Renal cortical epithelial cell (primary cell): ENCODE measurements at places on chromosomes 16 and 17.

DNA sequence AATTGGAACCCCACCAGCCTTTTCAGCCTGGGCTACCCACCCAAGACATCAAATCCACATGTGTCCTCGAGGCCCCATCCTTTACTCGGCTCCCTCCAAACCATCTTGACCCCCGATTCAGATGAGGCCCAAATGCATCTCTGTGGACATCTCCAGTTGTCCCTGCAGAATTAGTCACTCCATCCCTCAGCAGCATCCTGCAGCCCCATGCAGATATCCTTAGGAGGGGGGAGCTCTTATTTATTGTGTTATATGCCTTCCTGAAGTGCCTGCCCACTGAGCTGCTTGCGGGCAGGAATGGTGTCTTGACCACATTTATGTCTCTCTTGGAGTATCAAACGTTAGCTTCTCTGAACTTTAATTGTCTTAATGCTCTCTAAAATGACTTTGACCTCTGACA lies 15.6 kb downstream of the CDK5RAP3 start:
- no peak for DNase-seq

DNA sequence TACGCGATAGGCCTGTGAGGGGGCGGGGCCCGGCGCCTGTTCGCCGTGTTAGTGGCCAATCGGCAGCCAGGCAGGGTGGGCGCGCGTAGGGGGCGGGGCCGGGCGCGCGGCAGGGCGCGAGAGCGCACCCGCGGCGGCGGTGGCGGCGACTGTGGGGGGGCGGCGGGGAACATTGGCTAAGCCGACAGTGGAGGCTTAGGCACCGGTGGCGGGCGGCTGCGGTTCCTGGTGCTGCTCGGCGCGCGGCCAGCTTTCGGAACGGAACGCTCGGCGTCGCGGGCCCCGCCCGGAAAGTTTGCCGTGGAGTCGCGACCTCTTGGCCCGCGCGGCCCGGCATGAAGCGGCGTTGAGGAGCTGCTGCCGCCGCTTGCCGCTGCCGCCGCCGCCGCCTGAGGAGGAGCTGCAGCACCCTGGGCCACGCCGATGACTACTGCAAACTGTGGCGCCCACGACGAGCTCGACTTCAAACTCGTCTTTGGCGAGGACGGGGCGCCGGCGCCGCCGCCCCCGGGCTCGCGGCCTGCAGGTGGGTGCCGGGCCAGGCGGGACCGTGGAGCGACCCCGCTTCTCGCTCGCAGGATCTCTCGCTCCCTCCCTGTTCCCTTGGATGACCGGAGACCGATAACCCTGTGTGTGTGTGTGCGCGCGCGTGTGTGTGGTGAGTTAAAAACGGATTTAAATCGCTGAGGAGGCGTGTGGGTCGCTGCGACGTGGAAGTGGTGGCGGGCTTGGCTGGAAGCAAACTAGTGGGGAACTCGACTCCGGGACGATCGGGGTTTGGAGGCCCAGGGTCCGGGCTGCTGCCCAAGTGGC lies at the start of gene NFATC3:
Gene NFATC3 (plus strand): TSS at position 112 of the 813 bp plus-strand sequence. CDS start 312 bp downstream, at position 424.
- DNase-seq: peak; percentile 82

GRCh38 chr16:83733301-83733700 lies 74.5 kb upstream of the HSBP1 start:
- DNase-seq: no peak

DNA sequence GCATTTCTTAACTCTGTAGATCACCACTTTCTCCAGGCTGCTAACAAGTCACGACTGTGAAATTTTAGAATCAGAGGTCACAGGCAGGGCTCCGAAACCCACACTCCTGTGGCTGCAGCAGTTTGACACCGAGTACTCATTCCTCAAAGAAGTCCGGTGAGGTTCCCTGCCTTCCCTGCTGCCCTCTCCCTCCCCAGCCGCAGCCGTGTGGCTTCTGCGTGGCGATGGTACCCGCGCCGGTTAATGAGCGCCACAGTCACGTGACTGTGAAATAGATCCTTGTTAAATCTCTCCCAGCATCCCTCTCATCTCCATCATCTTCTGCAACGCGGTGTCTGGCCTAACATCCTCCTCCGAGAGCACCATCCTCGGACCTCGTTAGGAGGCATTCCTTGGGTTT lies 65.2 kb upstream of the ENDOV start:
- DNase-seq: no peak

GRCh38 chr16:27083861-27084261 lies 17.1 kb downstream of the C16orf82 start:
- no peak for DNase-seq

DNA sequence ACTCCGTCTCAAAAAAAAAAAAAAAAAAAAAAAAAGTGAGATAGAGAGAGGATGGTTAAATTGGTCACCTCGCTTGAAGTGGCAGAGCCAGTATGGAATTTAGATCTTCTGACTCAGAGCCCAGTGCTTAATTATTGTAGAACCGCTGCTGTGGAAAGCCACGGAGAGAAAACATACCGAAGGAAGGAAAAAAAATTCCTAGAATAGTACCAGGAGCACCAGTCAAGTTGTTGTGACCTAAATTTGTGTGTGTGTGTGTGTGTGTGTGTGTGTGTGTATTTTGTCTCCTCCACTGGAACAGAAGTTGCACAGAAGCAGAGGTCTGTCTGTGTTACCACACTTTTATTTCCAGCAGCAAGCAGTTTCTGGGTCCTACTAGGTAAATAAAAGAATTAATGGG lies 10.6 kb upstream of the NUP85 start:
- DNase-seq: peak; percentile 82

GRCh38 chr17:8333281-8333680 lies 6.4 kb upstream of the ODF4 start:
- DNase-seq: no peak

DNA sequence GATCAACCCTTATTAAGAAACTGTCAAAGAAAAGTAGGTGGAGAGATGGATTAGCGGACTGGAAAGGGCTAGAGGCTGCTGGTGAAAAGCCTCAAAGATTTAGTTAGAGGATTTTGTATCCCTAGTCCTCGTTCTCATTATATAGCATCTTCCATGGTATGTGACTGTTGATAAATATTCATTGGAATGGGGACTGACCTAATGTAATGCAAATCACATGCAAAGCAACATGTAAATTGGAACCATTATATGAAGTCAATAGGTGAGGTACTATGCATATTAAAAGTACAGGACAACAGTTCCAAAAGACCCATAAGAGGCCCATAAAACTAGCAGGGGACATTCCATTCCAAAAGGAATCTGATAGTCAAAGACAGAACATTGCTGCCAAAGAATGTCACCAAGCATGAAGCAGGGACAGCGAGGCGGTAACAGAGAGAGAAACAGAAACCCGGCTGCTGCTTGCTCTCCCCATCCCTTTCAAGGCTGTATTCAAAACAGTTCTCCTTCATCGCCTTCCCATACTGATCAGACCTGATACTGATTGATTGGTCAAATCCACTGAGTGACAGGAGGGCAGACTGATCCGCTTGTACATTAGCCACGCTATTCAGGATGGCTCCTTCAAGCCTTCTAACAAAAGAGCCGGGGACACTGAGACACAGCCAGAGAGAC lies 44.5 kb downstream of the SOX9 start:
- no peak for DNase-seq

GRCh38 chr17:48925251-48925990 lies 17.2 kb downstream of the UBE2Z start:
- DNase-seq: no peak

- no peak for DNase-seq
These were observed 3.5 kb upstream of the YPEL2 start for GRCh38 chr17:59327981-59328290.

- peak; percentile 99 for DNase-seq
These were observed 28.3 kb upstream of the CDC42EP4 start for GRCh38 chr17:73340093-73340596.

GRCh38 chr16:85573696-85574641 lies 39.2 kb upstream of the GSE1 start:
- DNase-seq: no peak

DNA sequence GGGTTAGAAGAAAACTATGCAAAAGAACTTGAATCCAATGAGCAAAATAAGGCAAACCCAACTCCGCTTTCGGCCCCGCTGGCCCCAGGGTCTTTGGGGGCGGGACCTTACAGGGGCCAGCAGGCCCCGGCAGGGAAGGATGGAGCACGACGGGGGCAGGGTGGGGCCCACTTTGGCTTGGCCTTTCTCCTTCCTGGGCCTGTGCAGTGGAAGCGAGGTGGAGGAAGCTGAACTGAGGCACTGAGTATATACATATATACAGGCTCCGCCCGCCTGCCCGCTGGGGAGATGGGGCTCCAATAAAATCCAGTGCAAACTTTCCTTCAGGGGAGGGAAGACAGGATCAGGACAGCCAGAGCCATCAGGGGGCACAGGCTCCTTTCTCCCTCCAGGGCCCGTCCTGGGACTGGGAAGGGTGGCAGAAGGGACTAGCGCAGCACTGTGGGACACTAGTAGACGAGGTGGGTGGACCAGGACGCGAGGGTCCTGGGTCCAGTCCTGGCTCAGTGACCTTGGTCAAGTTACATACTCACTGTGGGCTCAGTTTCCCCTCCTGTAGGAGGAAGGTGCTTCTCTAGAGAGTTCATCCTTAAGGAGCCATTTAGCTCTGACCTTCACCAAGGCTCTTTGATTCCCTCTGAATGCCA lies 20.9 kb upstream of the MPO start:
- no peak for DNase-seq

- DNase-seq: peak; percentile 84
These were observed 2.9 kb upstream of the EPX start for GRCh38 chr17:58189436-58190146.

DNA sequence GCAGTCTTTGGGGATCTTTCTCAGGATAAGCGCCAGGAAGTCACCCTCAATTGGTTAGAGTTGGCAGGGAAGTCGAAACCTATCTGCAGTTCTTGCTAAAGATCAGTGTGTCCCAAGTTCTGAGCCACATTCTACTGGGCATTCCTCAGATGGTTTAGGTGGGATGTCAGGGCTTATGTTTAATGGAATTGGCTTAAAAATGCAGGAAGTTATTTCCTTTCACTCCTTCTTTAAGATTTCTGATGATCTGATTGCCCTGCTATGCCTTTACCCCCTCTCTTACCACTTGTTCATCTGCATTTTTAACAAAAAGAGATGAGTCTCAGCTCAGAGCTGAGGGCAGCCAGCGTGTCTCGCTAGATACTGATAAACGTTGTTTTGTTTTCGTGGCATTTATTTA lies 30.8 kb downstream of the FOXL1 start:
- peak; percentile 63 for DNase-seq

GRCh38 chr17:44333371-44333770 lies 8.7 kb upstream of the SLC25A39 start:
- DNase-seq: no peak

- no peak for DNase-seq
These were observed 33.3 kb upstream of the ERCC4 start for GRCh38 chr16:13886608-13887007.

GRCh38 chr17:50035945-50036344 lies 20.0 kb upstream of the ITGA3 start:
- no peak for DNase-seq

DNA sequence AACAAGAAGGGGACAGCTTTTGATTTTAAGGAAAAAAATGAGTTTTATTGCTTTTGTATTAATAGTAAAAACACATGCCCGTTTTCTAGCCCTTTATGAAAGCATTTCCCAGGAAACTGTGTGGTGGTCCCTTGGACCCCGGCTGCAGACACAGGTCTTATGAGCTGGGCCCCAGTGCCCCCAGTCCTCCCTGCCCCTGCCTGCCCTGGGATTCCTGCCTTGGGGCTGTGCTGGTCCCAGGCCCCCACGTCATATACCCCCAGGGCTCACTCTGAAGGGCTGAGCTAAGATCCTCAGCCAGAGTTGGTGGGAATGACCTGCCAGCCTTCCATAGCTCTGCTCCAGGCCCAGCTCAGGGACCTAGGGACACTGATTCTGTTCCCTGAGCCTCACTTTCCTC lies 30.8 kb downstream of the GINS2 start:
- DNase-seq: no peak

GRCh38 chr16:68079626-68080344 lies 5.4 kb upstream of the NFATC3 start:
- DNase-seq: no peak

- peak; percentile 48 for DNase-seq
These were observed 85.7 kb downstream of the NOG start for GRCh38 chr17:56679115-56679776.
